ENCODE measurements at places on chromosomes 7 and 10. TPM values are rescaled to one million over a fixed set of nuclear protein-coding genes. Genes with fewer than 3 reads are reported as not detected.

GRCh38 chr10:109993551-109994330 is 14.0 kb upstream of the ADD3 start:
- DNase-seq = peak; percentile 53
- H3K4me1 ChIP-seq = peaks cover 14% of the 10 kb centered on the region
- no peak overlapping the region for H3K27ac ChIP-seq

DNA sequence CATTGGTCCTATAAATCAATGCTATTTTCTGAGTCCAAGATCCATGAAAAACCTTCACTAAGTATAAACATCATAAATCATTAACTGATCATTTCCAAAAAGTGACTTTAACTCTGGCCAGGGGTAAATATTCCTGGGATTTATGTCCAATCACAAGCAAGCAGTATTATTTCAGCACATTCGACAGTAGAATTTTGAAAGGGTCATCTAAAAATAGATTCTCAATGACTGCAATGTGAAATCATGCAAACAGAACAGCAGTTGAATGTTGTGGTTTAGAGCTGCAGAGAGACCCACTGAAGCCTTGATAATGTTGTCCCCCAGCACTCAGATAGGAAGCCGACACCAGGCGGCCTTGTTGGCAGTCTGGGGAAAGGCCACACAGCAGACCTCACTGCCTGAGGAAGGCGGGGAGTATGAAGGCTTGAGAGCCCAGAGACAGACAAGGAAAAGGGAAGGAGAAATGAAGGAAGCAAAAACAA is 38.1 kb downstream of the FAM107B start:
- H3K36me3 ChIP-seq = no peaks in the 10 kb centered on the region
- DNase-seq = peak; percentile 84
- peak overlapping the region; percentile 49 for H3K27ac ChIP-seq
- peaks cover 6% of the 10 kb centered on the region for H3K4me1 ChIP-seq
- H3K4me3 ChIP-seq = no peak overlapping the region
- no peaks in the 10 kb centered on the region for H3K27me3 ChIP-seq

The TAF5 gene
- total RNA-seq = 3.3 TPM

The DNAJC12 gene
- total RNA-seq = 2.1 TPM

All from astrocyte (in vitro differentiated cells and primary cell).